EL (cell line): ENCODE measurements at places on chromosomes 2 and 18.
A peak's percentile ranks its signal among the peaks of the same experiment; 100 is the strongest.

GRCh38 chr18:8708670-8709069 is 3.3 kb downstream of the MTCL1 start:
- no peak for DNase-seq

GRCh38 chr2:127359520-127359919 is 28.3 kb downstream of the MAP3K2 start:
- DNase-seq = no peak

DNA sequence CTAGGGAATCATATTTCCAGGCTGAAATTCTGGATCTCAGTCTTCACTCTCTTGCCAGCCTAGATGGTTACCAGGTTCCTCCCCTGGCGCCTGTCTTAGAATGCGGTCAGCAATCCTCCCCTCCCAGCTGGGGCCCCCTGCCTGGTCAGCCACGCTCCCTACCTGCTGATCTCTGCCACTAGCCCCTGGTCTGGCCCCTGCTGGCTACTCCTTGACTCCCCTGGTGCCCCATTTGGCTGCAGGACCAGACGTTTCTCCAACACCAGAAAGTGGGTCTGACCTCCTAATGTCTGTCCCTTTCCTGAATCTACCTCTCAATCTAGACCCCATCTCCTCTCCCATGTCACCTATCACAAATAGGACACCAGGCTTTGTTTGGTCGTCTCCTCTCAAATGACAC is 432.0 kb upstream of the SMIM21 start:
- no peak for DNase-seq

DNA sequence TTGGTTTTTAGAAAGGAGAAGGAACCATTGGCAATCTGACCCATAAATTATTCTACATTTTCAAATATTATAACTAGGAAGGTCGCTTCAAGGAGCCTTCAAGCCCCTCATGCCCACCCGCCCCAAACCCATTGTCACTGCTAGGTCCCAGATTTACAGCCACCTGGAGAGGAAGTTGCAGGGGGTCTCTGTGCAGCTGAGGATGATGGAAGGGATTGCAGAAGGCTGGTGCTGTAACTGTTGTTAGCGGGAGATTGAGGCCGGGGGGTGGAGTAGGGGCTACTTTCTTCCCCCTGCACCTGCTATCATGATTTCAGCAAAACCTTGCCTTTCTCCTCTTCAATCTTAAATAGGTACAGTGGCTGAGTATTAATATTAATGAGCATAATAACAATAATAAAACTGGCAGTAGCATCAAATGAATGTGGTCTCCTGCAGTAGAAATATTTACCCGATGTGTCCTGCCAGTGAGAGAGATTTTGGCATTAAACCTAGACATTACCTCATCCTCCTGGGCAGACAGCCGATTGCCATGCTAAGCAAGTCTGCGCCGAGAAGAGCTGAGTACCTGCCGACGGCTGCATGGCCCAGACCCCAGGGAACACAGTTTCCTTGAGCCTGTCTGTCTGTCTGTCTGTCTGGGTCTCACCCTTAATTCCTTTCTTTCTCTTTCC is 225.4 kb downstream of the FAM210A start:
- DNase-seq = peak; percentile 16

GRCh38 chr2:179898873-179899272 is 37.5 kb upstream of the ZNF385B start:
- DNase-seq = peak; percentile 55

DNA sequence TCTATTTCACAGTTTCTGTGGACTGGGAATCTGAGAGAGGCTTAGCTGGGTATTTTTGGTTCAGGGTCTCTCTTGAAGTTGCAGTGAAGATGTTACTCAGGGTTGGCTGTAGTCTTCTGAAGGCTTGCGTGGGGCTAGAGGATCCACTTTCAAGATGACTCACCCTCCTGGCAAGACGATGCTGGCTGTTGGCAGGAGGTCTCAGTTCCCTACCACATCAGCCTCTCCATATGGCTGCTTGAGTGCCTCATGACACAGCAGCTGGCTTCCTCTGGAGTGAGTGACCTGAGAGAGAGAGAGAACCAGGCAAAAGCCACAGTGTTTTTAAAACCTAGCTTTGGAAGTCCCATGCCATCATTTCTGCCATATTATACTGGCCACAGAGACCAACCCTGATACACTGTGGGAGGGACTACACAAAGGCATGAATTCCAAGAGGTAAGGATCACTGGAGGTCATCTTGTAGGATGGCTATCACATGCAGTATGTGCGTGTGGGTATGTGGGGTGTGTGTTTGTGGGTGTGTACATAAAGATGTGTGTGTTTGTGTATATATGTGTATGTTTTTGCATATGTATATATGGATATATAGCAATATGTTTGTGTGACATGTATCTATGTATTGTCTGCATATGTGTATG is 25.1 kb downstream of the DNPEP start:
- DNase-seq = peak; percentile 92

- peak; percentile 71 for DNase-seq
Measured at GRCh38 chr2:177392373-177393202, at the start of gene AGPS. AGPS (plus strand) TSS chr2:177392773; CDS start chr2:177392790, 17 bp downstream.

GRCh38 chr2:180050246-180050645 is 43.1 kb upstream of the CWC22 start:
- DNase-seq = peak; percentile 24

DNA sequence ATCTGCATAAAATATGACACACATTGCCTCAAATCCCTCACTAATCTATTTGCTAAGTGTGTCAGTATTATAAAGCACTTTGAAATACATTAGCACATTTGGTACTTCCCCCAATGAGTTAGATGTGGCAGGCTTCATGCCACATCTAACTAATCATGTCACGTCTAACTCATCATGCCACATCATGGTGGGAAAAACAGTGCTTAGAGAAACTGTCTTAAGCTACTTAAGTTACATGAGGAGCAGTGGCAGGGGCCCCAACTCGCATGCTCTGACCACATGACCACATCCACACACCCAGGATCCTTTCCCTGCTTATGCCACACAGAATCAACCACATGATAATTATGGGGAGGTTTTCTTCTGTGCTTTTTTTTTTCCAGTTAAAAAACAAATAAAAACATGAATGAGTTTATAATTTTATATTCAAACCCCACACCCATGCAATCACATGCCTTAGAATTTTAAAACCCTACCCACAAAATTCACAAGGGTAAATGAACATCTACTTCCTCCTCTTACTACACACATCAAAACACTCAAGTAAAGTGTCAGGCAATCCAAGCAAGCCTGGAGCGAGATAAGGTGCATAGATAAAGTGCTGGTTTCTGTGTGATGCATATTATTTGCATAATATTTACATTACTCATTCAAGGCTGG is 1.6 kb downstream of the ABCA12 start:
- peak; percentile 61 for DNase-seq

DNA sequence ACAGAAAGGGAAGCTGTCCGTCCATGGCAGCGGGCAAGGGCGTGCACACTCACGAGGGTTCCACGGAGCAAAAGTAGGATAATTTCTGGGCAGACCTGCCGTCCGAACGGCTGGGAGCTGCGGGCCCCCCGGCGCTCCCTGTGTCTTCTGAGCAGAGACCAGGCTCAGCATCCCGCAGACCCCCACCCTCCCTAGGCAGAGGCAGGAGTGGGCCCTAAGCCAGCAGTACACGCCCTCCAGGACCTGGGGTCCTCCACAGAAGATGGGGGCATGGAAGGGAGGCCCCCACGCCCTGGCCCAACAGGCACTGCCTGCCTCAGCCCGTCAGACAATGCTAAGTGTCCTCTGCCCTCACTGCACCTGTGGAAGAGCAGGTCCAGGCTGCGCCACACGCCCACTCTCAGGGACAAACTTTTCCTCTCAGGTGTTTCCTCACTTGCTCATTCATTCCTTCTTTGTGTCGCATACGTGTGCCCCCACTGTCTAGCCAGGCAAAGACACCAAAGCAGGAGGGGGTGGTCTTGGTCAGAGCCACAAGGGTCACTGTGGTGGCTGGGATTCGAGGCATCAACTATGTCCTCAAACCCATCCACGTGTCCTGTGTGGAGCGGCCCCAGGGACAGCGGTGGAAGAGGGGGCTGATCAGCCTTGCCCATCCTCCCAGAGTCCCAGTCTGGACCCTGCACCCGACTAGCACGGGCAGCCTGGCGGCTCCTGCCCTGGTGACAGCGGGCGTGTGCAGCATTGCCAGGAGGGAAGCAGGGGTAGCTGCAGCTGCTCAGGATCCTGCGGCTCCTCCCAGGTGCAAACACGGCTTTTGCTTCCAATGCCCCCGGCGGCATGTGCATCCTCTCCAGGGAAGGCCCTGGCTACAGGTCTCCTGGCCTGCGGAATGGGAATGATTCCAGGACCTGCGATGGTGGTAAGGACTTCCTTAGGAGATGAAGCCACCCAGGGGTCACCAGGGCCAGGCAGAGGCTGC is 2.4 kb upstream of the GPC1 start:
- no peak for DNase-seq

GRCh38 chr2:67752199-67752598 is 310.6 kb downstream of the C1D start:
- no peak for DNase-seq

DNA sequence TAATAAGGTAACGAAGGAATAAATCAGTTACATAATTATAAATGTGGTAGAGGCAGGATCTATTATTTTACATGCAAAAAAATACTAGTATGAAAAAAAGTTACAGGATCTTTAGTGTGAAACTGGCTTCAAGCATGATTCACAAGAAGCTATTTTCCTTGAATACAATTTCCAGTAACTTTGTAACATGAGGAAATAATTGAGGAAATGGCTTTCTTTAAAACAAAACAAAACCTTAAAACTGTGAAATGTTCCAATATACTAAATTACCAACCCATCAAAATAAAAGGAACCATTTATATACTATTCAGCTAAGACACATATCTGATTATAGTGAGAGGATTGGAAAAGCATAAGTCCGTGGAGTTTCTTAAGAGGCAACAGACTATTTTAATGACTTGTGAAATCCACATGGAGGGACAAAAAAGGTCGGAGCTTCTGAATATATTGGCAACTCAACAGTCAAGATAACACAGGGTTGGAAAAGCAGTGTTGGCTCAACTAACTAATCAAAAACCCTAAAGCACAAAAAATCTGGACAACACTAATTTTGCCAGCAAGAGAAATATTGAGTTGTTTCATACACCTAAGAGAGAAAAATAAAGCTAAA is 10.6 kb downstream of the IRS1 start:
- DNase-seq = no peak

- DNase-seq = no peak
Measured at GRCh38 chr18:49677762-49678413, 116.0 kb downstream of the LIPG start.

DNA sequence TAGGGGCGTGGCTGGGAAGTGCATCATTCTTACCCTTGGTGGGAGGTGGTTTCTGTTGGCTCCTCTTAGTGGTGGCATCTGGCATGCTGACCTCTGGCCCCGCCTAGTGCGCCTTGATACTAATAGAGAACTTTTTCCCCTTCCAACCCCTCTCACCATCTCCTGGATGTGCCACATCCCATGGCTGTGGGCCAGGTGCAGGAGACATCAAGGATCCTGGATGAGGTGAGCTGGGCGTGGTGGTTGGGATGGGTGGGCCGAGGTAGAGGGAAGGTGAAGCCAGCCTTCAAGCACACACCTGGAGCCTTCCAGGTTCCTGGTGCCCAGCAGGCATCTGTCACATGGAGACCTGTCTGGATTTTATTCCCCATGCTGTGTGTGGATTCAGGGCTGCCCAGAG is 149.2 kb downstream of the DYSF start:
- no peak for DNase-seq

DNA sequence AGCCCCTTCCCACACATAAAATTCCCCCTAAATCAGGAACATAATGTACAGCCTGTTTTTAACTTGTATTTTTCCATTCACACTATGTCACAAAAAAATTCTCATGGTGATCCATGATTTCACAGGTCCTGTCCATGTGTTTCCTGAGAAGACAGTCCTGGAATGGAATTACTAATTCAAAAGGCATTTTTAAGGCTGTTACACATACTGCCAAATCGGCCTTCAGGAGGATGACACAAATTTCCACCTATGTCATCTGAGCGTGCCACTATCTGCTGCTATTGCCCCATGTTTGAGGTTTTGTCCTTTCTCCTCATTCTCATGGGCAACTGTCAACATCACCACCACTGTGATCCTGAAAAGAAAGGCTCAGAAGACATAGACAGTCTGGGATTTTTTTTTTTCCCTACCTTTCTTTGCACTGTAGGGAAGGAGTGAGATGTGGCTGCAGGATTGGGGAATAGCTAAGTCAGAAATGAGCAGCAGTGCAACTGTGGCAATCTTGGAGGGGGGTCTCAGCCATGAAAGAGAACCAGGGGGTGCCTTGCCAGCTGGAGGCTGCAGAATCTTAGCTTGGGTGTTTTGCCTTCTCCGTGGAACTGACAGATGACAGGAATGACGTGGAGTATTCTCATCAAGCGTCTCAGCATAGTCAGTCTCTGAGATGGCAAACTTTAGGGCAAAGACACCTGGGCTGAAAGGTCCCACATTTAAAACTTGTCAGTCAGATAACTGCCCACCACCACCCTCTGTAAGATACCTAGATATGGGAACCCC is 73.4 kb downstream of the MARCHF4 start:
- DNase-seq = peak; percentile 90

DNA sequence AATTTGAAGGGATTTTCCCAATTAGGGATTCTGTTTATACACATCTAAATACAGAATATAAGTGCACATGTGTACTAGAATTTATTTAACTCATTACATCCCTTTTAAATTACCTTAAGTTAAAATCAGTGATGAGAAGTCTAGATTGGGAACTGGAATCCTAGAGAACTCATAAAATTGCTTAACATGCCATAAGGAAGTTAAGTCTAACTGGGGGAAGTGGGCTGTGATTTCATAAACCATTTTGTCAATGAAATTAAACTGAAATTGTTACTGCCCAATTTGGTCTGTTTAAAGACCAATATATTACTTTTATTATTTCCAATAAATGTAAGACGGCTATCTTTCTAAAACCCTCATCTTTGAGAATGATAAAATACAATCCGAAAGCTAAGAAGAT is 72.3 kb upstream of the CD226 start:
- no peak for DNase-seq

DNA sequence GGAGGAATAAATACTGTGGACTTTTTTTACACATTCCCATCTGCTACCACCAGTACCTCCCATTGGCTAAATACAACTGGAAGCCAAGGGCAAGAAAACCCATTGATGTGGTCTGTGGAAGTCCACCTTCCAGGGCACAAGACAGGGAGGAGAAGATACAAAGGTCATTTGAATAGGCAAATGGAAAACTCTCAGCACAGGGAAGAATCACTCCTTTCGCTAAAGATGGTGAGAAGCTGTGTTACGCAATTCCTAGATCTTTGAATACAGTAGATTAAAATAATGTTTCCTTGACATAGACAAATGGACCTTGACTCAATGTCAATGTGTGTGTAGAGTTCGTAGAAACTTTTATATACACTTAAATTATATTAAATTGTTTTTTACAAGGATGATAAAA is 70.9 kb upstream of the ERBB4 start:
- no peak for DNase-seq

GRCh38 chr2:3079959-3080948 is 297.4 kb downstream of the EIPR1 start:
- DNase-seq = no peak
